ENCODE measurements at places on chromosomes 2 and 18. TPM values are rescaled to one million over a fixed set of nuclear protein-coding genes. Genes with fewer than 3 reads are reported as not detected.

DNA sequence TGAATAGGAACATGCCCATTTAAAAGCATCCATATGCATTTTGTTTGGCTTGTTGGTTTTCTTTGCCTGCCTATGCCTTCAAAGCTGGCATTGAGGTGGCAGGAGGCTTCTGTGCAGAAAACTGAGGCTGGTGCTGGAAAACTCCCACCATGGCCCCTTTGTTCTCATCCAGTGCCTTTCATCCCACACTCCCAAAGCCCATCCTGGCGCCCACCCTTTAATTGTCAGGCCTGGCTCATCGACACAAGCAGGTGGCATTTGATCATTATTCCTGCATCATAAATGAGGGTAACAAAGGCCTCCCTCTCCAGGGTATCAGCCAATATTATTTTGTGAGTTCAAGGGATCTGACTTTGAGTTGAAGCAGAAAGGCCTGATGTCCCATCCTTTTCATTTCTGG is 24.7 kb upstream of the ANXA4 start:
- no peak for DNase-seq

GRCh38 chr2:108169982-108170625 is 69.7 kb upstream of the SULT1C3 start:
- DNase-seq: peak; percentile 24

- peak; percentile 49 for DNase-seq
These were observed 44.6 kb downstream of the TMEFF2 start for GRCh38 chr2:192150166-192150565.

Gene SPC25
- polyA plus RNA-seq: 4.8 TPM

All from fibroblast of lung (primary cell).